ENCODE measurements at places on chromosomes 5 and 9.

DNA sequence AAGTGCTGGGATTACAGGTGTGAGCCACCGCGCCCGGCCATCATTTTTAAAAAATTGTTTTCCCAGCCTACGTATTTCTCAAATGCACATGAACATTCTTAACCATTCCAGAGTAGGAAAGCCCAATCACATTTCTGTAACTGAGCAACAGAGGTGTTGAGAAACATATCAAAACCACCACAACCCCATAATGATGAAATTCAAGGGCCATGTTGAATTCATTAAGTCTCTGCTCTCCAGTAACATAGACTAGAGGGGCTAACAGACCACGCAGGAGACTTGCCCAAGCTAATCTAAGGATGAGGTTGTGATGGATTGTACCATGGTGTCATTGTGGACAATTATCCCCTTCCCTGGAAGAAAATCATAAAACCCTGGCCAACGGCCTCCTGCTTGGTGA is 52.9 kb downstream of the MYO10 start:
- DNase-seq: no peak

- no peak for DNase-seq
Measured at GRCh38 chr9:110971705-110972104, 66.6 kb downstream of the LPAR1 start.

- DNase-seq: no peak
Measured at GRCh38 chr5:66207800-66208561, 63.9 kb downstream of the SREK1 start.

DNA sequence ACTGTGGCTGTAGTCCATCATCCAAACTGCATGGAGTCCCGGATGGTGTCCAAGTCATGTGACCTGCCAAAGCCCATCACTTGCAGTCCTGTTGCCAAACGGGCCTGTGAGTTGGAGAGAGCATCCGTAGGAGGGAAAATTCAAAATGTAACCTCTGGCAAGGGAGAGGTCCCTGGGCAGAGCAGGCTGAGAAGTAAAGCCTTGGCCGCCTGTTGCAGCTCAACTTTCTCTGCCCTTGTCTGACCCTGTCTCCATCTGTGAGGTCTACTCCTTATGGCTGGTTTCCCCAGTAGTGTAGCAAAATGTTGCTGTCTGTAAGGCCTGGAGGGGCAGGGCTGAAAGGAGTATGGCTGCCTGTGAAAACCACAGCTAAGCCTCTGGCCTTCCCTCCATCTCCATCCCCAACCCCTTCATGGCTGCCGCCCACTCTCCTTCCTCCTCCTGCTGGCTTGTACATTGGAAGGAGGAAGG is 163.5 kb downstream of the SEMA6A start:
- no peak for DNase-seq

GRCh38 chr9:8062459-8062858 is 262.9 kb upstream of the DMAC1 start:
- no peak for DNase-seq

DNA sequence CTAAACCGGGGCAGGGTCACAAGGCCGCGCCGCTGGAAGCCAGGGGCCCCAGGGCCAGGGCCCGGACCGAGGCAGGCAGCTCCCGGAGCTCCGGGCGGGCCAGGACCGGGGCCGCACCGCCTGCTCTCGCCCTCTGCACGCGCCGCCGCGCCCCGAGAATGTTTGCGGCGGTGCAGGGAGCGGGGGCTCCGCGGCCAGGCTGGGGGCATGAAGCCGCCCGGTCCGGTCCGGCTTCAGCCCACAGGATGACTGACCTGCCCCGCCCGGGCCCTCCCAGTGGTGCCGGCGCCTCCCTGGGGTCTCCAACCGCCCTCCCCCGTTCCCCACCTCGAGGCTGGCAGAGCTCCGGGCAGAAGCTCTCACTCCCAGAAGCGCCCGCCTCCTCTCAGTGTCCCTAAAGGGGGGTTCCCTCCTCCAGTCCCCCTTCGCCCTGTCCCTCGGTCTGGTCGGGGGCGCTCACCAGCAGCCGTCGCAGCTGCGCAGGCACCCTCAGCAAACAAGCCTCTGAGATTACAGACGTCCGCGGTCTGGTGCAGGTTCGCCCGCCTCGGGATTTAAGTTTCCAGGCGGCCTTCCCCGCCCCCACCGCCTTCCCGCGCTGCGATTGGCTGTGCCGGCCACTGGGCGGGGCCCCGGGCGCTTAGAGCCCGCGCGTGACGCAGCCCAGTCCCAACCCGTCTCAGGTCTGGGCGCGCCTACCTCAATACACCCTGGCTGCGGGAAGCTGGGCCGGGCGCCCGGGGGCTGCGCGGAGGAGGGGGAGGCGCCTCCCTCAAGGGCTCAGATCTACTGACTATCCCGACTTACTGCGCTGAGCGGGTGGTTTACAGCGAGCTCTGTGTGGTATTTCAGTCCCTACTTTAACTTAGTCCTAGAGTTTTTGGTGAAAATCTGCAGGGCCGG is at the start of gene CTSV:
TSS of gene CTSV (minus strand) at position 532 of the 903 bp plus-strand sequence. CDS start 1,099 bp downstream, outside the sequence.
- DNase-seq: peak; percentile 83

DNA sequence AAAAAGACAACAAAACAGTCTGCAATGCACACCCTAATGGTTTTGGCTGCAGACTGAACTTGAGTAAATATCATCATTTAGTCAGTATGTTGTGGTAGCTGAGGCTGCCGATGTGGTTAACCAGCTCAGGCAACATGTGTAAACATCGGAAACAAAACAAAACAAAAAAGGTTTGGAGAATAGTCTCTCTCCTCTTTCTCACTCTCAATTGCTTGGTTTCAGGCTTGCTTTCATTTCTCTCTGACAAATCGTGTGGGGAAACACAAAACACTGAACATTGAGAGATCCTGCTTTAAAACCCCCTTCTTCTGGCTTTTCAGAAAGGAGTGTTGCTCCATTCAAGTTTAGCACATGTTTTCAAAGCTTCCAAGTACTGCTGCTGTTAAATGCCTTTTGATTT is 453.3 kb downstream of the BNC2 start:
- no peak for DNase-seq

DNA sequence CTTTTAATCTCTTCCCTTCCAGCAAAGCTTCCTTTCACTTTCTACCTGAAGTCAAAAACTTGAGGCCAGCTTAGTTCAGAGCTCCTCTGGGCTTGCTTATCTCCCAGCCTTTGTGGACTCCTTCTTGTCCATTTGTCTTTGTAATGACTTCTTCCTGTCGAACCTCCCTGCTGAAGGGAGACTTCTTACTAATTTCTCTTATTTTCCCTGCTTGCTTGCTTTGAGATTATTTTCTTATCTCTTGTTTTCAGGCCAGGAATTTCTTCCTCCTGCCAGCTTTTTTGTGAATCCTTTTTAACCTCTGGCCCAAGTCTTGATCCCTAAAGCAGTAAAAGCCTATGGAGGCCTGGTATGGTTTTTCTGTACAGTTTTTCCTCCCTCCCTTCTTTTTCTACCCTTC is 46.8 kb upstream of the DHFR start:
- no peak for DNase-seq

- peak; percentile 32 for DNase-seq
Measured at GRCh38 chr5:176658817-176659511, 11.7 kb downstream of the TSPAN17 start.

- DNase-seq: no peak
Measured at GRCh38 chr5:64939772-64940510, 171.2 kb downstream of the CWC27 start.

- no peak for DNase-seq
Measured at GRCh38 chr9:37215830-37216229, 95.5 kb downstream of the ZCCHC7 start.

GRCh38 chr5:119070578-119070827 is 384 bp upstream of the DMXL1 start:
- no peak for DNase-seq

- no peak for DNase-seq
Measured at GRCh38 chr5:134124289-134125038, 10.0 kb downstream of the TCF7 start.

DNA sequence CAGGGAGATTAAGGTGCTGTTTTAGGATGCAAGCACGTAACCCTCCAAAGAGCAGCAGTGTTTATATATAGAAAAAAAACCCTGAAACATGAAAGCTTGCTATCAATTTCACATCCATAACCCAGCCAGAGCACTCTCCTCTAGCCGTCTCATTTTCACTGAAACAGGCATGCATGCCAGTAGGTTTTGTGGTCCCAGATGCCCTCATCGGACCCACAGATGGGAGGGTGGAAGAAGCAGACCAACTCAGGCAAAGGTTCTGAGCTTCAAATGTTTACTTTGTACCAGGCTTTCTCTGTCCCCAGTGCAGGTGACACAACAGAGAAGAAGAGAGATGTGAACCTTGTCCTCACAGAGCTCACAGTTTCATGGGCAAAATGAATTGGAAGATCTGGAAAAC is 127.4 kb upstream of the ATP10B start:
- no peak for DNase-seq

- no peak for DNase-seq
Measured at GRCh38 chr9:14756291-14756690, 33.8 kb upstream of the CER1 start.

GRCh38 chr5:143402017-143402552 is 1.4 kb downstream of the NR3C1 start:
- DNase-seq: no peak

GRCh38 chr5:179733772-179734126 is 1.1 kb downstream of the MAML1 start:
- DNase-seq: no peak

GRCh38 chr5:176151281-176151680 is 86.9 kb upstream of the SIMC1 start:
- no peak for DNase-seq

- no peak for DNase-seq
Measured at GRCh38 chr5:95973793-95974325, 12.2 kb upstream of the ELL2 start.

- DNase-seq: no peak
Measured at GRCh38 chr5:39604491-39604890, 179.7 kb upstream of the DAB2 start.

DNA sequence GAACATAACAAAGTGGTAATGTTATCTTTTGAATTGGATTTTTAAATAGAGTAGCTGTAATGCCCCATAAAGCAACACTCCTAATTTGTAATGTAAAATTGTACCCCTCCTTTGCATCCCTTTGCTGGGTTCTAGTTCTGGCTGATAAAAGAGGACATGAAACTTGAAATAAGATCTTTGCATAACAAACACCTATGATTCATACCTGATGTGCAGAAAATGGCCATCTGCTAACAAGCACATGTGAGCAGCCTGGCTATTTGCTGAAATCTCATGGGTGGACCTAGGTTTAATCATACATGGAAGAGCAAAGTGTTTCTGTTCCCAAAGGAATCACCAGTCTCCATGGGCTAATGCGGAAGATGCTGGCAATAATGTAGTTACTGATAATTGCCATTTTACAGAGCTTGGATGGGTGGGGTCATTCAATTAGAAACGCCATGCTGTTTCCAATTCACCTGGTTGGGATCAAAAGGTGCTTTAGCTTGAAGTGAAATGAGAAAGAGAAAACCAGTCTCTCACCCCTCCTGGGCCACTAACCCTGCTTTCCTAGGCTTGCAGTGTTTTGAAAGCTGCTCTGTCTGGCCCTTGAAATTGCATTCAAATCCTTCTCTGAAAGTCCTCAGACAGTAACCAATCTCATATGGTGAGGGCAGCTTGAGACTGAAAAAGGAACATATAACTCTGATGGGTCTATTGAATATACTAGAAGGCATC is 585.1 kb downstream of the TLE4 start:
- no peak for DNase-seq

Data from CD14-positive monocyte (primary cell).